ENCODE measurements at places on chromosomes 16 and 17.

DNA sequence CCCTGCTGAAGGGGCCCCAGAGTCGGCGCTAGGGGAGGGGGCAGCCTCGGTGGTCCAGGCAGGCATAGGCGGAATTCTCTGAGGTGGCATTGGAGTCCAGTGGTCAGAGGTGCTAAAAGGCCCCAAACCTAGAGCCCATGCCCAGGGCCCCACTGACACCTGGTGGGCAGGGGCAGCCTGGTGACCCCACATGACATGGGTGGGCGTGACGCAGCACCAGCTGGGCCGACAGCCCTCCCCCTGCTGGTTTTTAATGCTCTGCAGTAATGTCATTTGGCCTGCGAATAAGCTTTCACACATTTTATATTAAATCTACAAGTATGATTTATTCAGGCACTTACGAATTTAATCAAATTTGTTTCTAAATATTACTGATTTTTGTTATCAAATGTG, 2.1 kb upstream of the RNPS1 start:
- no peak for DNase-seq

- no peak for DNase-seq
Measured at GRCh38 chr16:71479420-71479819, 9.7 kb downstream of the ZNF19 start.

DNA sequence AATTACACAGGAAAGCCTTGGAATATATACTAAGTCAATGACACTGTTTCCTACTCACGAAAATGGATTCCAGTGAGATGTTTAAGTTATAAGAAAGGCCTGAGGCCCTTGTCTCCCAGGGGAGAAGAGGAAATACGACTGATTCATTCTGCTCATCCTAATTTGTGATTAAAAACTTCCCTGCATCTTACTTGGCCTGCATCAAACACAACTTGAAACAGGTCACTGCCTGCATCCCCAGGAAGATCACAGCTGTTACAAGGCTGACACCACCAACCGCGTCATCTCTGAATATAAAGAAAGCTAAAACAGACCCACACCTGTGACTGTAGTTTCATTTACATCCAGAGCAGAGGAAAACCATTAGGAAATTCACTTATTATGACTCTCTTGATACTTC, 121.9 kb downstream of the DNAH3 start:
- no peak for DNase-seq

- DNase-seq = peak; percentile 22
Measured at GRCh38 chr16:80804056-80804525, 307 bp downstream of the CDYL2 start.

- DNase-seq = no peak
Measured at GRCh38 chr16:81293909-81294802, 20.6 kb upstream of the GAN start.

DNA sequence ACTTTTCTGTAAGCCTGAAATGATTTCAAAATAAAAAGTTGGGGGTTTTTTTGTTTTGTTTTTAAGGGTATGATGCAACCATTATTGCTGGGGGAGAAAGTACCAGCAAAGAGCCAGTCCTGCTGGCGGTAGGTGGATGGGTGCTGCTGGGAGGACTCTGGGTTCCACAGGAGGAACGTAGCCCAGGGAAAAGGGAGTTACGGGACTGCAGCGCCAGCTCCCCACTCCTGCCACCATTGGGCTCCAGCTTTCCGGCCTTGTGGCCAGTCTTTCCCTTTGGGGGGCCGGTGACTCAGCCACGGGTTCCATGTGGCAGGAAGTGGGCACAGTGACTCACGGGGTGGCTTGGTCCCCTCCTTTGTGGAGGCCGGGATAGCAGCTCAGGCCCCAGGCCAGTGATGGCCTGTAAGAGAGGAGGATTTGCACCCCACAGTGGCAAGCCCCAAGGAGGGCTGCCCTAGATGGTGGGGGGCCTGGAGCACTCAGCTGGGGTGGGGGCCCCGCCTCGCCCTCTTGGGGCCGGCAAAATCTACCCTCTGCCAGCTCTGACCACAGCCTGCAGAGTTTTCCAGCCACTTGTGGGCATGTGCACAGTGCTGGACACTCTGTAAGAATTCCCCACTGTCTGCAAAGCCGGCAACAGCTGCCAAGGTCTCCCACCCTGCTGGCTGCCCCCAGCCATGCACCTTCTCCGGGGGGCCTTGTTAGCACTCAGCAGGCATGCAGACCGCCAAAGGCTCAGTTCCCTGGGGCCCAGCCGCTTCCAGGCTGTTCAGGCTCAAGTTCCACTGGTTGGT, 30.4 kb downstream of the SOCS3 start:
- no peak for DNase-seq

DNA sequence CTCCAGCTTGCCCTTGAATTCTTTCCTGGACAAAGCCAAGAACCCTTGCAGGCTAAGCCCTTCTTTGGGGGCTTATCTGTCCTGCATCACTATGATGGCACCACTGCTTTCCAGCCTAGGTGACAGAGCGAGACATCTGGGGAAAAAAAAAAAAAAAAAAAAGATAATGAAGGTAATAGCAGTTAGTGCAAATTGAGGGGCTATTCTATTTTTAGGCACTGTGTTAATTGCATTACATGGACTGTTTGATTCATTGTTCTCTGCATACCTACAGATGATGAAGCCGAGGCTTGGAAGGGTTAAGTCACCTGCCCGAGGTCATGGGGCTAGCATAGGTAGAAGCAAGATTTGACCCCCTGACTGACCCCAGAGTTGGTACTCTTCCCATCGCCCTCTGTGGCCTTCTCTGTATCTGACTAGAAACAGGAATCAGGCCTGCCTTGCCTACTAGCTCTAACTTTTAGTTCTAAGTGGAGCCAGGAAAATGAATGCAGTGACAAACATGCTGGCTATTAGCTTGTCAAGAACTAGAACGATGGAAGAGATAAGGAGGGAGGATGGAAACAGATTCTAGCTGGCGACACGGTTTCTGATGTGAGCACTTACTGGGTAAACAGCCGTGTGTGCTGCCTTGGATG, 312.1 kb downstream of the SNX29 start:
- no peak for DNase-seq

- no peak for DNase-seq
Measured at GRCh38 chr17:75493476-75494129, 21.7 kb downstream of the CASKIN2 start.

GRCh38 chr17:59366773-59367656, 35.6 kb downstream of the YPEL2 start:
- DNase-seq = no peak

DNA sequence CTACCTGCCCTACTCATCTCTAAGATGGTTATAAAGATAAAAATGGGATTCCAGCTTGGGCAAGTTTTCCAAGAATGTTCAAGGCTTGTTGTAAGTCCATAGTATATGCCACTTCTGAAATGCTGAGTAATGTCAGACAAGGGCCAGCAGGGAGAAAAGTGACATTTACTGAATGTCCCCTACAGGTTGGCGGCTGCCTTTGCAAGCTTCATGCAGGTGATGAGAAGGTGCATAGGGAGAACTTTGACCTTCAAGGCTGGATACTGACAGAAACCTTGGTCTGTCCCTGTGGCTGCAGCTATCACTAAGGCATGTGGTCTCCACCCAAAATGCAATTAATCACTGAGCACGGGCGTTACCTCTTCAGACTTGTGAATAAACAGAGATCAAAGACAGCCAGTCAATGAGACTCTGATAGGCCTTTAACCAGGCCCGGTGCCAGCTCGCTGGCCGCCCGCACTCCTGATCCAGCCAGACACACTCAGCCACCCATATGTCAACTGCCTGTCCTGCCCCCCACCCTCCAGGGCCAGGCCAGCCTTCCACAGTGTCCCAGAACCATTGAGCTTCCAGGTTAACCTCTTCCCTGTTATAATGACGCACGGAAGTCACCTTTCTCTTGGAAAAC, 26.8 kb upstream of the AXIN2 start:
- no peak for DNase-seq

DNA sequence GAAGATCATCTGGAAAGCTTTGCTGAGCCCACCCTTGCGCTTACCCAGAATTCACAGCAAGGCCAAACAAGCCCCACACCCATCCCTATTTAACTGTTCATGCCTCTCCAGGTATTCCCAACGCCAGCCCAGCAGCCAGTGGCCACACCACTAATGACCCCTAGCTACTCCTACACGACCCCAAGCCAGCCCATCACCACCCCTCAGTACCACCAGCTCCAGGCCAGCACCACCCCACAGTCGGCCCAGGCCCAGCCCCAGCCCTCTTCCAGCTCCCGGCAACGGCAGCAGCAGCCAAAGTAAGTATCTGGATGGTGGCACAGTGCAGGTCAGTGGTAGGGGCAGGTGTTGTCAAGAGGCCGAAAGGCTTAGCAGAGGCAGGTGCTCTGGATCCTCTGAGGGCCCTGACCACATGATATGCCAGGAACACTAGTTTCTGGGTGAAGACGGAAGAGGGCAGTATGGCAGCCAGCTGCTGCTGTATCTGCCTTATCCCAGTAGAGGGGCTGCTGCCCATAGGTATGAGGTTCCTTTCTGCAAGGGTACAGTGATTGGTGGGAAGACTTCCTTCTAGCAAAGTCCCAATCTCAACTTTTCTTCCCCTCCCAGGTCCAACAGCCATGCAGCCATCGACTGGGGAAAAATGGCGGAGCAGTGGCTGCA, 10.7 kb downstream of the PROCA1 start:
- no peak for DNase-seq

DNA sequence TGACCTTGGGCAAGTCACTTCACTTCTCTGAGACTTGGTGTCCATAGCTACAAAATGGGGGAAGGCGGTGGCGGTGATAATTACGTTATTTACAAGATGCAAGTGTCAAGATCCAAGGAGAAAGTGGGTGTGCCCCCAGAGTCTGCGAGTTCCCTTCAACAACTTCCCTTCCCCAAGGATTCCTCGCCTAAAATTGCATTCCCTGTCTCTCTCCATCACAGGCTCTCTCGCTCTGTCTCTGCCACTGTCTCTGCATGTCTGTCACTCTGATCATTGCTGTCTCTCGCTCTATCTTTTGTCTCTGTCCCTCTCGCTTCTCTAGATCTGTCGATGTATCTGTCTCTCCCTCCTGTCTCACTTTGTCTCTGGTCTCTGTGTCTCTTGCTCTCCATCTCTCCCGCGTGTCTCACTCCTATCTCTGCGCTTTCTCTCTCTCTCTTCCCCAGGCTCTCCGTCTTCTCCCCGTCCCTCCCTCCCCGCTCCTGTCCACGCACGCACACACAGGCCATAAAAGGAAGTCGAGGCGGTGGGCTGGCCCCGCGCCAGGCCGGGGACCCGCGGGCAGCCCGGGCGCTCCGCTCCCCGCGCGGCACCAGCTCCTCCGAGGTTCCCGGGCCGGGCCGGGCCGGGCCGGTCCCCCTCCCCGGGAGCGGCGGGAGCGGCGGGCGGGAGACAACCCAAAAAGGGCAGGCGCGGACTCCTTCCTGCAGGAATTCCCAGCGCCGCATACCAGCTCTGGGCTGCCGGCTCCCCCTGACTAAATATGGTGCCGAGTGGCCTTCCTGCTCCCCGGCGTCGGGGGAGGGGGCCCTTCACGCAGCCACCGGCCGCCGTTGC, 1.1 kb upstream of the MYH11 start:
- DNase-seq = no peak

DNA sequence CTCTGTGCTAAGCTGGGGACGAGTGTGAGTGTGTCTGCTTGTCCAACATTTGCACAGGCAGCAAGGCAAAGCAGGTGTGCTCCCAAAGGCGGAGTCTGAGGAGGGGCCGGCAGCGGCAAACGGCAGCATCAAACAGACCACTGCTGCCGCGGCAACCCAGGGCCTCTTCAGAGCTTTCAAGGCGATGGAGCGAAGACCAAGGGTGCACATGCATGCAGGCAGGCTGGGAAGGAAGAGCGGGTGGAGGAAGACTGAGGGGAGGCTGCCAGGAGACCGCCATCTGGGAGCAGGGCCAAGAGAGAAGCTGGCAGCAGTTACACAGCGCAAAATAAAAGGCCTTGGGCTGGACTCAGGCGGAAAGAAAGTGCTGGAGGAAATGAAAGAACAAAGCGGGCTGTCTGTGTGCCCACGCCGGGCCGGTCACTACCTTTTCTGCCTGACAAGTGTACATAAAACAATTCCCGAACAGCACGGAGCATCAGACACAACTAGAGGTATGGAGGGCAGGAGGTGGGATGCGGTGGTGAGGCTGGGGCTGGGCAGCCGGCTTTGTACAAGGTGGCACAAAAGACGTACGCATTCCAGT, 8.5 kb downstream of the TIMM22 start:
- peak; percentile 62 for DNase-seq

- DNase-seq = no peak
Measured at GRCh38 chr17:3688027-3688553, 7.9 kb downstream of the P2RX5 start.

GRCh38 chr16:84535408-84535807, 30.9 kb upstream of the MEAK7 start:
- no peak for DNase-seq

DNA sequence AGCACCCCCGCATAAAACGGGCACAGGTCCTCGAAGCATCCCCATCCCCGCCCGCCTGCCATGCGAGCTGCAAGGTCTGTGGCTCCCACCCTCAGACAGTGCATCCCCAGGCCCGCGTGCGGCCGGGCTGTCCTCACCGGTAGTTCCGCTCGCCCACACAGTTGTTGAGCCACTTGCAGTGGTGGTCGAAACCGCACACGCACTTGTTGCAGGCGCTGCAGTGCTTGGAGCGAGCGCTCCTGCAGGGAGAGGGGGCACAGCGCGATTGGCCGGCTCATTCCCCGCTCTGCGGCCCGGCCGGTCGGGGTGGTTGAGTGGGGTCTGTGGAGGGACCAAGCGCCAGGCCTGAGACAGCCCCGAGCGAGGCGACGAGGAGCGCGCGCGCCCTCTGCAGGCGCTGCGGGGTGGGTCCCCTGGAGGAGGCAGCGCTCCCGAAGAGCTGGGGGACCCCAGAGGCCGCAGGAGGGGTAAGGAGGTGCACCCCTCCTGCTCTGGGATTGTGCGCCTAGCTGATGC, 6.0 kb upstream of the TPPP3 start:
- no peak for DNase-seq

Measured in AG09319 (cell line).